ENCODE measurements at places on chromosomes 3 and 15. TPM values are rescaled to one million over a fixed set of nuclear protein-coding genes. Genes with fewer than 3 reads are reported as not detected.

The GHRL gene
- not detected for total RNA-seq

The CELSR3 gene
- total RNA-seq = 0.81 TPM

DNA sequence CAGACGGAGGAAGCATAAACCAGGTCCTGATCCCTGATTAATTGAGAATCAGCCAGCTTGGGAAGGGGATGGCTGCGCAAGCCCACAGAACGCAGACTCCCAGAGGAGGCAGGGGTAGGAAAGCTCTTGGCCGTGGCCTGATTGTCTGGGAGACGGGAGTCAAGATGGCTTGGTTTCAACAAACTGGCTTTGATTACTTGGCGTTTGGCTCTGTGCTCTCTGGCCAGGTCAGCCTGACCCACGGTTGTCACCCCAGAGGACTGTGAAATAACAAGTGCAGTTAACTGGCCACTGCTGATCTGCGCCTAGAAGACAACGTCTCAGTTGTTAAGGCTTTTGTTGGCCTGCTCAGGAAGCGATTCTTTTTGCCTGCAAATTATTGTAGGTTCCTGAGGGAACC is 387.0 kb upstream of the PROK2 start:
- DNase-seq = peak; percentile 46

DNA sequence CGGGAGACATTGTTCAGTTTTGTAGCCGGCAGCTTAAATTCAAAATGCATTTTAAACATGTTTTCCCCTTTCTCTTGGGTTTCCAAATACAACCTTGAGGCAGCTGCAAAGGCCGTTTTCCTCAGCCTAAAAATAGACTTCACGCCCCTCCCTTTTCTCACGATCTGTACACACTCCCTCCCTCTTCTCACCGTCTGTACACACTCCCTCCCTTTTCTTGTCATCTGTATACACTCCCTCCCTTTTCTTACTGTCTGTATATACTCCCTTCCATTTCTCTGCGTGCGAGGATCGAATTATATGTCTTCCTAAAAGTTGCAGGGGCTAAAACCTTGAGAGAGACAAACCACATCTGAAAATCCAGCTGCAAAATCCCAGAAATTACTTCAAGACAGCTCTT is 8.9 kb downstream of the MUC4 start:
- DNase-seq = peak; percentile 9

DNA sequence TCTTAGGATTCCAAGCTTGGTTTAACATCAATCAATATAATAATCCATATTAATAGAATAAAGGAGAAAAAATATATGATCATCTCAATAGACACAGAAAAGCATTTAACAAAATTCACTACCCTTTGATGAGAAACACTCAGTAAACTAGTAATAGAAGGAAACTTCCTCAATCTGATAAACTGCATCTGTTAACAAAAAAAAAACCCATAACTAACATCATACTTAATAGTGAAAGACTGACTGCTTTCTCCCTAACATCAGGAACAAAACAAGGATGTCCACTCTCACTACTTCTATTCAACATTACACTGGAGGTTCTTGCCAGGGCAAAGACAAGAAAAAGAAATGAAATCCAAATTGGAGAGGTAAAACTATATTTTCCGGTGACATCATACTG is 30.5 kb downstream of the LRRK1 start:
- no peak for DNase-seq

DNA sequence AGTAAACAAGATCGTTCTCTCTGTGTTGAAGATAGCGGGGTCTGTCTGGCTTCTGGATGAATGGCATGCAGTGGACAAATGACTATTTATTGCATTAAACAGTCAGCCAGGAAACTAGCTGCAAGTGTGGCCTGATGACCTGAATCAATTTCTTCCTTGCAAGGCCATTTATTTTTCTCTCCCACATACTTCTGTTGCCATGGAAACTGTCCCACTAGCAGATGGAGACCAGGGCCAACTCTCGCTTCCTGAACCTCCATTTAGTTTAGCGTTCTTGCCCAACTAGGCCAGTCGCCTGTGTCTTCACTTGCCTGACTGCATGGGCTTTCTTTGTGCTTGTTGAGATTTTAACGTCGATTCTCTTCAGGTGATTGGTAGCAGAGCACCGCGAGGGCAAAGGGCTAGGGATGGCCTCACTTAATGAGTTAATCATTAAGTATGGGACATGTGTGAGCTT is 27.6 kb downstream of the LMCD1 start:
- peak; percentile 72 for DNase-seq

DNA sequence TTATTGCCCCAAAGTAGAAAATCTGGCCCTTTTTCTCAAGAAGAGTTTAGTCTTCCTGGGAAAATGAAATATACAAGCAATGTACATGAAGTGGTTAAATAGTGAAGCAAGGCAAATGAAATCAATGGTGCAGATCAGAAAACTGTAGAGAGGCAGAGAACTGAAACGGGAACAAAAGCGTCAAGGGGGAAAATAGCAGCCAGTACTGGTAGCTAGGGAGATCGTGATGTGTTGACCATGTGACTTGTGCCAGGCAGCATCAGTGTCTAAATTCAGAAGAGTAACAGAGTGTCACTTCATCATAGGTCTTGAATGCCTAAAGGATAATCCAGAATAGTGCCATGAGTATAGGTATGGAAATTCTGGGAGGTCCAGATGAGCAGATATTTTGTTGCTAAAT is 163.1 kb downstream of the CHL1 start:
- DNase-seq = no peak

Measured in fibroblast of the aortic adventitia (primary cell).